ENCODE measurements at places on chromosomes 3 and 15.

DNA sequence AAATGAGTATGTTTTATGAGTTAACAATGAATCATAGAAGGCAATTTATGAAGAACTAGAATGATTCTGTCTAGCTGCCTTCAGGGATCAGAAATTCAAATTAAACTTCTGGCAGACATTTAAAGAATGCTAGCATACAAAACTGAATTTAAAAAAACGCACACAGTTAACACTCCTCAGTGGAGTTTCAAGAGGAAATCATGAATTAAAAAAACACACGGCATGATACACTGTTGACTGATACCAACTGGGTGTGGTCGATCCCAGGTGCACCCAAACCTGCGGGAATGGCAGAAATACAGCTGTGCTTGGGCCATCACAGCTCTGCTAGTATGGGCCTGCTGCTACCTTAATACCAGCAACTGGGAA is 526.0 kb downstream of the FOXP1 start:
- no peak for DNase-seq

- DNase-seq = no peak
Observed at GRCh38 chr3:45366290-45366689, 22.1 kb upstream of the LARS2 start.

DNA sequence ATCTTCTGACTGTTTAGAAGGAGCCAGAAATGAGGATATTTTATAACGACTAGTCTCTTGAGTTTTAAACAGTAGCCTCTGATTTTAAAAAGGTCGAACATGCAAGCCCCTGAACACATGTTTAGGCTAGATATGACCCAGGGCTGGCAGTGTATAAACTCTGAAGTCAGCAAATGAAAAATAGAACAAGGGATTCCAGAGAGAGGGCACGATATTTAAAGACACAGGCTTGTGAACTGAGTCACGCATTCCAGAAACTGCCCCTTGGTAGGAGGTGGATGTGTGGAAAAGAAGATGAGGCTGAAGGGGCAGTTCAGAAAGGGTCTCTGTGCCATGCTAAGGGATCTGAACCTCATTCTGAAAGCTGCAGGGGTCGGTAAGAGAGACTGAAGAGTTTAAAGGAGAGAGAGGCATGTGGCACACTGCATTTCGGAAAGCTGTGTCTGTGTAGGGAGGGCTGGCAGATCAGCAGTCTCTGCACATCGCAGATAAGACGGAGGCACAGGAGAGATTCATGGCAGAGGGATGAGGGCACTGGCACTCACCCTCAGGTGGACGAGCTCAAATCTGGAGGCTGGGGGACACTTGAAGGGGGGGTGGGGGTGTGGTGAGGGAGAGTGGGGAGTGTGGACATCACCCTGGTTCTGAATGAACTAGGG is 22.1 kb downstream of the ST8SIA2 start:
- no peak for DNase-seq

GRCh38 chr3:40827942-40828688 is 303.4 kb downstream of the ZNF621 start:
- no peak for DNase-seq

DNA sequence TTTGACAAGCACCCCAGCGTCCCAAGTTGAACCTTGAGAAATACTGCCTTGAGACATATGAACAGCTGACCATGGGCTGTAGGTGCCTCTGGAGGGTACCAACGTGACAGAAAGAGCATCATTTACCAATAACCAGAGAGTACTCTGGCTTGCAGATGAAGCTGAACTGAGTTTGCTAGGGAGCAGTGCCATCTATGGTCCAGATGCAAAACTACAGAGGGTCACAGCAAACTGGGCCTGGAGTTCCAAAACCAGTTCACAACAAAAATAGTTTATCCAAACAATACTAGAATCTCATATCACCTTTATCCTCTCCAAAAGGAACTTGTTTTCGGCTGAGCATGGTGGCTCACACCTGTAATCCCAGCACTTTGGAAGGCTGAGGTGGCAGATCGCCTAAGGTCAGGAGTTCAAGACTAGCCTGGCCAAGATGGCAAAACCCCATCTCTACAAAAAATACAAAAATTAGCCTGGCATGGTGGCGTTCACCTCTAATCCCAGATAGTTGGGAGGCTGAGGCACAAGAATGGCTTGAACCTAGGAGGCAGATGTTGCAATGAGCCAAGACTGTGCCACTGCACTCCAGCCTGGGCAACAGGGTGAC is 69.3 kb downstream of the CHAC1 start:
- peak; percentile 85 for DNase-seq

GRCh38 chr3:78872195-78872594 is 895.6 kb downstream of the ROBO1 start:
- peak; percentile 57 for DNase-seq

DNA sequence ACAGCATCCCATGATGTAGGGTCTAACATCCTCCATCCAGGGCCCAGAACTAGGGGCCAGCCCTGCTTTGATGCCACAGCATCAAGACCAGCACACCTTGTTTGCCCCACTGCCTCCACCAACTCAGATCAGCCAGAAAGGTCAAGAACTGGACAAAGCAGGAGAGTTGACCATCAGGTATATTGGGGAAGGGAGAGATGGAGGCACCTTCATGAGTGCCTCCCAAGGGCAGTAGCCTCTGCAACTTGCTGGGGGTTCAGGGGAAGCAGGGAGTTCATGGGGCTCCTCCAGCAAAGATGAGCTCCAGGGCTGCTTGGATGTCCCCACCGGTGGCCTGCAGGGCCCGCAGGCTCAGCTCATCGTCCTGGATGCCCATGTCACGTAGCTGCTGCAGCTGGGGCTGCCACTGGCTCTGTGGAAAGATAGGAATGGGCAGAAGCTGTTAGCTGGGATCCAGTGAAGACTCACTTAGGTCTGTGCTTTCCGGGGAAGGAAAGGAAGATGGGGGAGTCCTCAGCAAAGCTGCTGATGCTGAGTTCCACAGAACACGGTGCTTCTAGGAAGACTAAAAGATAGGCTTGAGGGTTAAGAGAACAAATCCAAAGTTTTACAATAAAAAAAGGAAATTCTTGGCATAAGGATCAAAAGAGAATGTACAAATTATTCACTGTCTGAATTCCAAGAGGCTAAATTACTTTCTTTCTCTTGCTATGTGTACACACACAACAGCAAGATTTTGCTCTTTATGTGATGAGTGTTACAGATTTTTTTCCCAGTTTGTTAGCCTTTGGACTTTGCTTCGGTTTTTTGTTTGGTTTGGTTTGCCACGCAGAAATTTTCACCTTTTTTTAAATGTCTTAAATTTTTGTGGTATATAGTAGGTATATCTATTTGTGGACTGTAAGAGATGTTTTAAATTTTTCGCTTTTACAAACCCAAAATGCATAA is 12.3 kb upstream of the SEMA7A start:
- no peak for DNase-seq

GRCh38 chr3:136093771-136094170 is 102.4 kb downstream of the MSL2 start:
- no peak for DNase-seq

- no peak for DNase-seq
Observed at GRCh38 chr3:58353722-58354553, 21.2 kb downstream of the PXK start.

GRCh38 chr3:43394041-43394554 is 107.8 kb downstream of the SNRK start:
- no peak for DNase-seq

Measured in eye (tissue), 1 donor.